GM23248 (cell line): ENCODE measurements at places on chromosomes 13 and 19.
A peak's percentile ranks its signal among the peaks of the same experiment; 100 is the strongest.

- no peaks in the 10 kb centered on the region for H3K4me1 ChIP-seq
- H3K4me3 ChIP-seq = no peak overlapping the region
- no peak overlapping the region for H3K27ac ChIP-seq
- no peaks in the 10 kb centered on the region for H3K27me3 ChIP-seq
- no peak for DNase-seq
- H3K36me3 ChIP-seq = no peaks in the 10 kb centered on the region
Observed at GRCh38 chr13:39509616-39510315, 93.2 kb downstream of the LHFPL6 start.

GRCh38 chr19:10412257-10412977 lies 7.9 kb upstream of the PDE4A start:
- no peak overlapping the region for H3K27ac ChIP-seq
- no peaks in the 10 kb centered on the region for H3K36me3 ChIP-seq
- H3K4me1 ChIP-seq = no peaks in the 10 kb centered on the region
- no peaks in the 10 kb centered on the region for H3K27me3 ChIP-seq
- DNase-seq = no peak

DNA sequence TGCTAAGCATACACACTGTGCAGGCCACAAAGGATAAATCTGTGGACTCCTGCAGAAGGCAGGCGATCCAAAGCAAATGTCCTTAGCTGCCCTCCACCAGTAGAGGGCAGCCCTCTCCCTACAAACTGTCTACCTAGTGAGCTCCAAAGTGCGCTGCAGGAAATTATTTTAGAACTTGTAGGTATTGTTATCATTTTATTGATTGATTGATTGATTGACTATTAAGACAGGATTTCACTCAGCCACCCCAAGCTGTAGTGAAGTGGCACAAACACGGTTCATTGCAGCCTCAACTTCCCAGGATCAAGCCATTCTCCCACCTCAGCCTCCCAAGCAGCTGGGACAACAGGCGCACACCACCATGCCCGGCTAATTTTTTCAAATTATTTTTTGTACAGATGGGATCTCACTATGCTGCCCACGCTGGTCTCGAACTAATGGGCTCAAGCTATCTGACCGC lies 37.3 kb downstream of the RNF6 start:
- no peaks in the 10 kb centered on the region for H3K36me3 ChIP-seq
- H3K27me3 ChIP-seq = no peaks in the 10 kb centered on the region
- H3K4me1 ChIP-seq = peaks cover 4% of the 10 kb centered on the region; the same call in 1 of the 2 replicates

GRCh38 chr13:35797991-35798390 lies 321.5 kb upstream of the MAB21L1 start:
- peaks cover 18% of the 10 kb centered on the region for H3K4me1 ChIP-seq
- no peak overlapping the region for H3K27ac ChIP-seq
- H3K4me3 ChIP-seq = no peak overlapping the region
- no peaks in the 10 kb centered on the region for H3K27me3 ChIP-seq

DNA sequence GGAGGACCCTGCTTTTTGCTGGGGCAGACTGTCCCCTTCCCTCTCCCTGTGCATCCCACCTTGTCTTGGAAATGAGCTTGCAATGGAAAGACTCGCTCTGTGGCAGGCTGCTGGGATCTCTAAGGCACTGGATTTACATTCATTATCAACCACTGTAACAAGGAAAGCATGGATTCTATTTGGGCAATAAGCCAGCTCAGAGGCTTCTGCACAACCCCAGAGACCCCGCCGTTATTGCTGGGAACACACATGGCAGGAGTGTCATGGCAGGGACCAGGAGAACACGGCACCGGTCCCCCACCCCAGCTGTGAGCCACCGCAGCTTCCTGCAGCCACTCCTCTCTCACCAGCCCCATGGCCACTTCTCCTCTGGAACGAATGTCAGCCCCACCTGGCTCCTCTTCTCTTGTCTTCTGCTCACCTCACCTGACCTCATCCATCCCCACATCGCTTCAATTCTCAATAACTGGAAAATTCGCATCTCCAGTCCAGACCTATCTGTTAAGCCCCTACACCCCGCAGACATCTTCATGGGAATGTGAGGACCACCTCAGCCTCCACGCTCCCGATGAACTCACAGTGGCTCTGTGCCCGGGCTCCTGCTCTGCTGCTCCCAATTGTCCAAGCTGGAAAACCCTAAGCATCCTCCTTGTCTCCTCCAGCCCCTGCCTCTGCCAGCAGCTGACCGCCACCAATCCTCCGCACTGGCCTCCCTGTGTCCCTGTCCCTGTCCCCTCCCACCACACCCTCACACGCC lies 181.5 kb downstream of the USP12 start:
- no peak for DNase-seq
- H3K36me3 ChIP-seq = no peaks in the 10 kb centered on the region
- no peak overlapping the region for H3K4me3 ChIP-seq
- H3K27me3 ChIP-seq = peaks cover 9% of the 10 kb centered on the region
- 0 out of 2 replicates have a peak, but pooled peaks cover 1% of the 10 kb centered on the region for H3K4me1 ChIP-seq

DNA sequence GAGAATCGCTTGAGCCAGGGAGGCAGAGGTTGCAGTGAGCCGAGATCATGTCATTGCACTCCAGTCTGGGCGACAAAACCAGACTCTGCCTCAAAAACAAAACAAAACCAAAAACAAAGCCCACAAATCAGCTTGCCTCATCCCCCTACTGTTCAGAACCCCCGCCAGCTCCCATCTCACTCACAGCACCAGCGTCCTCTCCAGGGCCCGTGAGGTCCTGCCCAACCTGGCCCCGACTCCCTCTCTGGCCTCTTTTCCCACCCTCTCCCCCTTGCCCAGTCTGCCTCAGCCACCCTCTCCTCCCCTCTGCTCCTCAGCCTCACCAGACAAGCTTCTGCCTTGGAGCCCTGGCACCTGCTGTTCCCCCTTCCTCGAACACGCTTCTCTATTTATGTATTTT lies 3.8 kb downstream of the SLC8A2 start:
- no peak overlapping the region for H3K4me3 ChIP-seq
- no peak for DNase-seq
- H3K27me3 ChIP-seq = peaks cover 53% of the 10 kb centered on the region
- no peaks in the 10 kb centered on the region for H3K4me1 ChIP-seq
- no peak overlapping the region for H3K27ac ChIP-seq

- no peak overlapping the region for H3K27ac ChIP-seq
- peak overlapping the region; percentile 78 for H3K4me3 ChIP-seq
- peaks cover 21% of the 10 kb centered on the region for H3K4me1 ChIP-seq
- DNase-seq = peak; percentile 93
- H3K27me3 ChIP-seq = no peaks in the 10 kb centered on the region
Observed at GRCh38 chr19:46634045-46634655, 1.9 kb downstream of the GNG8 start.

DNA sequence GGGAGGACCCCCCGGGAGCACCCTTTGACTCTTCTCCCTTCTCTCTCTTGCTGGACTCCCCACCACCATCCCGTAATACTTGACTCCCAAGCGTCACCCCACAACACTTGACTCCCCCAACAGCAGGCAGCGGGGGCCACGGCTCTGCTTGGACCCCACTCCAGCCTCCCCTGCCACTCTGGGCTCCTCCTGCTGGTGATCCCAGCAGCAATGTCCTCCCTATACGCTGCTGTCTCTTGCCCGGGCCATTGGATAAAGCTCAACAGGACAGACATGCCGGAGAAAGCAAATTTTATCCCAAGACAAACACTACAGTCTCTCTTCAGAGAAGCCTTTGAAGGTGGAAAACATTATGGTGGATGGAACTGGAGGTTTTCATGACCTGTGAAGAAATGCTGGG lies 20.4 kb upstream of the AMER2 start:
- H3K27me3 ChIP-seq = peaks cover 15% of the 10 kb centered on the region
- no peaks in the 10 kb centered on the region for H3K4me1 ChIP-seq
- H3K36me3 ChIP-seq = no peaks in the 10 kb centered on the region
- H3K27ac ChIP-seq = no peak overlapping the region
- H3K4me3 ChIP-seq = no peak overlapping the region
- DNase-seq = no peak

DNA sequence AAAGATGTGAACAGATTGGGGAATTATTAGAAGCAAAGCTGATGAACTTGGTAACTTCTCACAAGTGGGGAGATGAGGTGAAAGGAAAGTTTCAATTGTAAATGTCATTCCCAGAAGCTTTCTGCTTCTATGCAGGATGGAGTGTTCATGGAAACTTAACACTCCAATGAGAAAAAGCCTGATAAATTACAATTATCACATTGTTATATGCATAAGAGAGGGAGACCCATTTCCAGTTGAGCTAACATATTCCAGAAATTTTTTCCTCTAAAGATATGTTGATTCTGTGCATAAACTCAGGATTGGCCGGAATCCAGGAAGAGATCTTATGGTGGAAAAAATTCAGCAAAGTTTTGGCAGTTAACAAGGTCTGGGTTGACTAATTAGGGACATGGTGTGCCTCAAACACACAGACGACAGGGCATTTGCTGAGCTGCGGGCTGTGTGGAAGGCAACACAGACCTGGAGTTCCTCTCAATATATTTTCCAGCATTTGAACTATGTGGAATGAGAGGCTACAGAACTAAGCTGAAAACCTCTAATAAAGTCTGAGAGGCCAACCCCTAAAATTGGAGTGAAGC lies 64.9 kb upstream of the FGF14 start:
- no peaks in the 10 kb centered on the region for H3K4me1 ChIP-seq
- no peak for DNase-seq
- no peaks in the 10 kb centered on the region; the same call in 1 of the 2 replicates for H3K27me3 ChIP-seq
- H3K4me3 ChIP-seq = no peak overlapping the region
- no peaks in the 10 kb centered on the region for H3K36me3 ChIP-seq

DNA sequence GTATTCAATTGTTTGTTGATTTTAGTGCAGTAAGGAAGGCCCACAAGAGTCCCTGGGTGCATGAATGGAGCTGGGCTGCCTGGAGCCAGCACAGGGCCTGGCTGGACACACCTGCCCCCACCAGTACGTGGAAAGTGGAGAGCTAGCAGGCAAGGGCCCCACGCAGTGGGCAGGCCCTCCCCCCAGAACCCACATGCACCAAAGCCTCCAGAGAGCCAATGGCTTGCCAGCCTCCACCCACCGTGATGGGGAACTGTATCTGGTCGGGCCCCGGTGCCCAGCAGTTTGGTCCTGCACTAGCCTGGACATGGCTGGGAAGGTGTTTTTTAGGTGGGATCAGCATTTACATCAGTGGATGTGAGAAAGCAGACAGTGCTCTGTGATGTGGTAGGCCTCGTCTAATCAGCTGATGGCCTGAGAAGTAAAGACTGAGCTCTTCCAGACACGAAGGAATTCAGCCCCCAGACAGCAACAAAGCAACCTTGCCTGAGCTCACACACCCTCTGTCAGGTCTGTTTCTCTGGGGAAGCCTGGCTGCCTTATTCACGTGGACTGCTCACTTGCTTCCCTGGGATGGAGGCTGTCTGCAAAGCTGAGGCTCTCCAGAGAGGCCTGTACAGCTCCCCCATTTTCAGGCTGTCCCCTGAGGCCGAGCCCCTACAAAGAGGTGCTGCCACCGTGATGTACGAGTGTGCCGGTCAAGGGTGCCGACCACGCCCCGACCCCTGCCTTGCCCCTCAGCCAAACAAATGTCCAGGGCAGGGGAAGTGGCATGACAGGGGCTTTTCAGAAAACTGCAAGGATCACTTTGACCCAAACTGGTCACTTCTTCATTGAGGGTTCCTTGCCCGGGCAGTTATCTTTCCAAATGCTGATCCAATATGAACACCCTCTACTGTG lies 27.5 kb downstream of the RAB20 start:
- H3K27ac ChIP-seq = no peak overlapping the region
- H3K4me1 ChIP-seq = no peaks in the 10 kb centered on the region
- H3K36me3 ChIP-seq = no peaks in the 10 kb centered on the region
- no peaks in the 10 kb centered on the region for H3K27me3 ChIP-seq
- H3K4me3 ChIP-seq = no peak overlapping the region
- no peak for DNase-seq

GRCh38 chr13:36344886-36345437 lies 1.2 kb downstream of the SPART start:
- no peaks in the 10 kb centered on the region for H3K36me3 ChIP-seq
- H3K27me3 ChIP-seq = no peaks in the 10 kb centered on the region
- no peak for DNase-seq
- H3K4me3 ChIP-seq = peak overlapping the region; percentile 93
- H3K27ac ChIP-seq = peak overlapping the region; percentile 100

DNA sequence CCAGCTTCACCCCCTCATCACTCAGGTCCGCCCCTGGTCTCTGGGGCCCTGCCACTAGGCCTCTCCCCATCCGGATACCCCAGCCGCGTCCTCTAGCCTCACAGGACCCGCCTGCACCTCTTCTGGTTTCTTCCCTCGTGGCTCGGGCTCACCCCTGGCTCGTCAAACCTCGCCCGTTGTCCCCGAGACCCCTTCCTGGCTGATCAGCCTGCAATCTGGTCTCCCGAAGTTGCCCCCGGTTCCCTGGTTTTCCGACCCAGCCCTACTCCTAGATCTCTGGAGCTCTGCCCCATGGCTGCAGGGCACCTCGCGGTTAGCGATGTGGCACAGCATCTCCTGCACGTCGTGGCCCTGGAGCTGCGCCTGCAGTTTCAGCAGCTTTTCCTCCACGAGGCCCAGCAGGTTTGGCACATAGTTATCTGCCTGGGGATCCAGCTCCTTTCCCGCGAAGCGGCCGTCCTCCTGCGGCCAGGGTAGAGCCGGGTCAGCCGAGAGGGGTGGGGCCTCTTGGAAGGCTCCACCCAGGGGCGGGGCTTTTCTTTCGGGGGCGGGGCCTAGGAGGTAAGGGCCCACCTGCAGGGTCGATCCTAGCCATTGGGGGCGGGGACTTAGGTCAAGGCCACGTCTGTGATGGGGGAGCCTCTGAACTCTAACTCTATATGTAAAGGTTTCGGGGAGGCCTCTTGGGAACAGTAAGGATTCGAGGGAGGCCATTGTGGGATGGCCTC lies 2.4 kb upstream of the RGL3 start:
- H3K27ac ChIP-seq = no peak overlapping the region
- H3K27me3 ChIP-seq = no peaks in the 10 kb centered on the region; the same call in 1 of the 2 replicates
- no peaks in the 10 kb centered on the region for H3K4me1 ChIP-seq
- DNase-seq = peak; percentile 32

- no peaks in the 10 kb centered on the region for H3K27me3 ChIP-seq
- no peak overlapping the region for H3K4me3 ChIP-seq
- H3K4me1 ChIP-seq = no peaks in the 10 kb centered on the region
- DNase-seq = peak; percentile 67
- H3K36me3 ChIP-seq = no peaks in the 10 kb centered on the region
Observed at GRCh38 chr19:50896591-50897190, 14.5 kb downstream of the KLK4 start.

GRCh38 chr19:35518313-35518712 lies 4.9 kb upstream of the DMKN start:
- peak overlapping the region; percentile 21 for H3K4me3 ChIP-seq
- no peaks in the 10 kb centered on the region for H3K27me3 ChIP-seq
- H3K4me1 ChIP-seq = peaks cover 26% of the 10 kb centered on the region

GRCh38 chr13:21752501-21752900 lies 81.6 kb downstream of the FGF9 start:
- no peaks in the 10 kb centered on the region for H3K27me3 ChIP-seq
- DNase-seq = no peak
- H3K36me3 ChIP-seq = no peaks in the 10 kb centered on the region
- H3K27ac ChIP-seq = no peak overlapping the region
- no peak overlapping the region for H3K4me3 ChIP-seq
- H3K4me1 ChIP-seq = no peaks in the 10 kb centered on the region
